ENCODE measurements at places on chromosomes 7 and 10. TPM values are rescaled to one million over a fixed set of nuclear protein-coding genes. Genes with fewer than 3 reads are reported as not detected.

OR9A2 gene
- not detected for total RNA-seq

COBL gene
- 4.2 TPM for total RNA-seq

VPS37D gene
- total RNA-seq, result 6.4 TPM

CTNNA3 gene
- total RNA-seq, result not detected

SPDYE2 gene
- not detected for total RNA-seq

PTER gene
- total RNA-seq, result 12.7 TPM

OGDHL gene
- total RNA-seq, result 0.23 TPM

AGBL3 gene
- total RNA-seq, result 1.1 TPM

INHBA gene
- 0.42 TPM for total RNA-seq

SCIN gene
- total RNA-seq, result 0.49 TPM

TAC1 gene
- total RNA-seq, result not detected

HOXA9 gene
- 0.63 TPM for total RNA-seq

PLXNA4 gene
- total RNA-seq, result 1.9 TPM

NIPSNAP2 gene
- total RNA-seq, result 52.0 TPM

CFAP58 gene
- 0.13 TPM for total RNA-seq

CDC14C gene
- not detected for total RNA-seq

CHST15 gene
- total RNA-seq, result 8.1 TPM

LRIT1 gene
- total RNA-seq, result not detected

OIT3 gene
- 0.05 TPM for total RNA-seq

EPHA1 gene
- not detected for total RNA-seq

EXOSC1 gene
- 52.6 TPM for total RNA-seq

AQP1 gene
- 0.36 TPM for total RNA-seq

ADAMTS14 gene
- total RNA-seq, result 0.09 TPM

SOSTDC1 gene
- not detected for total RNA-seq

PHKG1 gene
- total RNA-seq, result 0.31 TPM

SEMA3D gene
- total RNA-seq, result not detected

FZD8 gene
- 7.2 TPM for total RNA-seq

GPR85 gene
- not detected for total RNA-seq

TMEM213 gene
- total RNA-seq, result not detected

IFIT3 gene
- total RNA-seq, result 5.9 TPM

MICALL2 gene
- 31.4 TPM for total RNA-seq

WNT2 gene
- total RNA-seq, result not detected

PTF1A gene
- not detected for total RNA-seq

AKR1C8 gene
- total RNA-seq, result 0.42 TPM

NOM1 gene
- total RNA-seq, result 18.7 TPM

Data from A549 treated with CORT108297 at 1 μM for 4 hours (cell line).